Activated naive CD4-positive, alpha-beta T cell (primary cell): ENCODE measurements at places on chromosomes 3 and 15.

GRCh38 chr3:126469479-126469878 is 6.2 kb downstream of the ZXDC start:
- DNase-seq = no peak

DNA sequence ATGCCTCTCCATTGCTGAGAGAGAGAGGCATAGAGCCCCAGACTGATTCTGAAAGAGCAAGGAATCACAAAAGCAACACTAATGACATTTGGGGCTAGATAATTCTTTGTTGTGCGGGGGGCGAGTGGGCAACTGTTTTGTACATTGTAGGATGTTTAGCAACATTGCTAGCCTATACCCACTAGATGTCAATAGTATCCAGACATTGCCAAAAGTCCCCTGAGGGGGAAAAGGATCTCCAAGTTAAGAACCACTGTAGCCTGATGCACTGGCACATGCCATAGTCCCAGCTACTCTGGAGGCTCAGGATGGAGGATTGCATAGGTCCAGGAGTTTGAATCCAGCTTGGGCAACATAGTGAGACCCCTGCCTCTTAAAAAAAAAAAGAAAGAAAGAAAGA is 22.8 kb upstream of the GOLM2 start:
- no peak for DNase-seq

DNA sequence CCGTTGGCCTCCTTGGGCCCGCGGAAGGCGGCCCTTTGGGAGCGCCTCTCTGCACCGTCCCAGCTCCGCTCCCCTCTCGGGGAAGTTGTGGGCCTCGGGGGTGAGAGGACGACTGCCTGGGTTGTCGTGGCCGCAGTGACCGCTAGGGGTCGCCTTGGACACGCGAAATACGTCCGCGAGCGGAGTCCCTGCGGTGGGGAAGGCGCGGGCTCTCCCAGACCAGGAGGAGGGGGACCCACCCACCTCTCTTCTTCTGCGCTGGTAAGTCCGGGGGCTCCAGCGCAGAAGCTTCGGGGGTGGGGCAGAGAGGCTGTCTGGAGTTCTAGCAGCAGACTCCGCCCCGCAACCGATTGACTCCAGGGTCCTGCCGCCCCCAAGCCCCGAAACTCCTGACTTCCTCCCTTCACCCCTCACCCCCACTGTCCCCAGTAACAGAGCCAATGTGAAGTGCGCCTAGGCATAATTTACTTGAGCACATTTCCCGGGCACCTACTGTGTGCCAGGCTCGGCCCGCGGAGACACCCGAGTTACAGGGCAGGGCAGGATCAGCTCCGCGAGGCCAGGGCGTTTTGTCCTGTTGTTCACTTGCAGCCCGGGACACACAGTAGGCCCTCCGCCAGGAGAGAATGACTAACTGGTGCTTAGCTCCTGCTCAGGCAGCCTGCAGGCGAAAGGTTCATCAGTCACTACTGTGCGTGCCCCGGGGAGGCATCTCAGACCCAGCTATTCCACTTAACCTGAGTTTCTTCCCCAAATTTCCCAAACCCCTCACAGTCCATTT is 32.8 kb downstream of the DNASE1L3 start:
- DNase-seq = peak; percentile 83

- DNase-seq = no peak
Measured at GRCh38 chr15:31221936-31222515, 104.6 kb upstream of the KLF13 start.

DNA sequence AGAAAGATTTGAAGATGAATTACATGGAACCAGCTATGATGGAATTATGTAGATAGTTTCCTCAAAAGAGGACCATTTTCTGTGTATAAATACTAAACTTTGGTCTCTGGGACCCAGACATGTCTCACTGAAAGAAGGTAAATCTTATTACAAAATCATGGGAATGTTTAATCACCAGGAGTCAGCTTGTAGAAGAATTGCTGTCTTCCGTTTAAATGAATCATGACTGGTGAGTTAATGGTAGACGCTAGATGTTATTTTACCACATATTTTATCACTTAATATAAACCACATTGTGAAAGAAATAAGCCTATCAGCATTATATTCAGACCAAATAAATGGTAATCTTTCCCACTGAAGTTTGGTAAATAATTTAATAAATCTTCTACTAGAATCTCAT is 322.3 kb upstream of the SUCLG2 start:
- DNase-seq = no peak

- no peak for DNase-seq
Measured at GRCh38 chr3:142120707-142121106, 28.6 kb downstream of the TFDP2 start.

DNA sequence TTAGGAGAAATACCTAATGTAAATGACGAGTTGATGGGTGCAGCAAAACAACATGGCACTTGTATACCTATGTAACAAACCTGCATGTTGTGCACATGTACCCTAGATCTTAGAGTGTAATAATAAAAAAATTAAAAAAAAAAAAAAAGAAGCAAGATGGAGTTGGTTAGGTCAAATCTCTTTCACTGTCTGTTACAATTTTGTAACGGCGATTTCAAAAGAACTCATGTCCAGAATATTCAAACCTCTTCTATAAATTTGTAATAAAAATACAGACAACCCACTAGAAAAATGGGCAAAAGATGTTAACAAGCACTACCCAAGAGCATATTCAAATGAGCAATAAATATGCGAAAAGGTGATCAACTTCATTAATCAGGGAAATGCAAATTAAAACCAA is 5.1 kb upstream of the MTMR14 start:
- no peak for DNase-seq

GRCh38 chr15:62549345-62549970 is 384.4 kb upstream of the C2CD4B start:
- no peak for DNase-seq

DNA sequence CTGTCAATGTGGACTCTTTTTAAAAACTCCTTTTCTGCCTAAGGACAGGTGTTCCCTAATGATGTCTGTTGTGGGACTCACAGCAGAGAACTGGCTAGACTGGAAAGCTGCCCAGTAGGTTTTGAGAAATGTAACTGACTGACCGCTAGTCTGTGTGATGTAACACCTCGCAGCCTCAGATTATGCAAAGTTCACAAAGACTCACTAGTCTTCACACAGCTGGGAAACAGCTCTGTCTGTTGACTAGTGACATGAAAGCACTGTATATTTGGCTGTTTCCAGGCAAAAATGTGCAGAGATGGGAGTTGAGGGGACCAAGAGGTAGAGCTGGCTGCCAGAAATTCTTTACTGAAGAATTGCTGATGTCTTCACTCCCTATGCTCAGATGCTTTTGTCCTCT is 10.3 kb downstream of the PDZRN3 start:
- no peak for DNase-seq

DNA sequence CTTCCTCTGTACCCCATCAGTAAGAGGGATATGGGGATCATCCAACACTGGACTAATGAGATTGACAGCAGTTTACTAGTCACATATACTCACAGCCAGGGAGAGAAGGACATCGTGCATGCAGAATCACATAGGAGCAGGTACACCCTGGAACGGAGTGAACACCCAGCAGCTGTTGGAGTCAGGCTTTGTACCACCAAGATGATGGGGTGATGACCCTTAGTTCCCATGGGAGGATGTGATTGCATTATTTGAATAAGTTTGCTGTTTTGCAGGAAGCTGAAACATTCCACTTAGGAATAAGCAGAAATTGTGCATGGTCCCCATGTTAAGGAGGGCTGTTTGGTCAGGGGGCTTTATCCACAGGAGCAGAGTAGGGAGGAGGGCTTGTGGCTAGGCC is 482.7 kb upstream of the PDZRN3 start:
- no peak for DNase-seq

DNA sequence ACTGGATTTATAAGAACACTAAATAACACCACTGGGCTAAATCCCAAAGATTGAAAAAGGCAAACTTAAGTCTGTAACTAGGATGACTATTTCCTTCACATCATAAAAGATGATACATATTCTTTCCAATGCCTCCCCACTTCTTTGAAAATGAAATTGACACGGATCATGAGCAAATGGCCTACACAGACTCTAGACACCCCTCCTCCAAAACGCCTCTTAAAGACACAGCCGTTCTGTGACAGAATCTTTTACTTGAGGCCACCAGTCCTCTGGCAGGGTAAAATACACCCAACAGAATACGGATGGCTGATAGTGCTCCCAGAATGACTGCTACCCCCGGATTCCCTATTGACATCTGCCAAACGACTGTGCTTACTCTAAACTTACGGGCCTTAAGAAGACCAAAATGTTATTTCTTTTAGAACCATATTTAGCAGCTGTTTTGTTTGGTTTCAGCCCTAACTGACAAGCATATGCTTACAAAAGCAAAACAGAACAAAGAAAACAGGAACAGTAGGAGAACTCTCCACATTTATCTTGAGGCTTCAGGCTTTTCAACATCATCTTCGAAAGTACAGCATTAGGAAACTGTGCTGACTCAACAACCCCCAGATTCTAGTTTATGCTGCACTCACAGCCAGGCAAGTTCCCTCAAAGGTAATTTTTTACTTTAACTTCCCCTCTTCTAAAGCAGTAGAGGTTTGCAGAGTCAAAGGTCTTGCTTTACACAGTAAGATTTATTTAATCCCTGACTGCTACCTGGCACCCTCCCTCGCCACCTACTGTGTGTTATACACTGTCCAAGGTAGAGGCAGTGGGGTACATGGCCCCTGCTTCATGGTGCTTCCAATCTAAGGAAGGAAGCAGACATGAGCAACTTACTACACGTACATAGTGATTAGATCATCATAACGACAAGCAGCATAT is 84.3 kb downstream of the TNIK start:
- DNase-seq = no peak

- DNase-seq = no peak
Measured at GRCh38 chr3:25397150-25397549, 30.9 kb upstream of the RARB start.

DNA sequence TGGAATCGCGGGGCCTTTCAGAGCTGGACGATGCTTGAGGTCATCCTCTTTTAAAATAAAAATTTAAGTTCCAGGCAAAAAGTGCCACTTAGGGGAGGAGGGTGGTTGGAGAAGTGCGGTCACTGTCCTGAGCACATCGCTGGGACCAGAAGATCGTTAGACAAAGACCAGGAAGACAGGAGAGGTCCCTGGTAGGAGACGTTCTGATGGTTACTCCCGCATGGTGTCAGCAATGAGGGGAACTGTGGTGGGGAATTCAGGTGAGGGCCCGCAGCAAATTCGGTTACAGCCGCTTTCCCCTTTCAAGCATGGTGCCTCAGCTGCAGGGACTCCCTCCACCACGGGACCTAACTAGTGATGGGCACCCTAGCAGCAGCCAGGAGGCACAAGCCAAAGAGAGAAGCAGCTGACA is 1.0 kb upstream of the ISY1 start:
- DNase-seq = no peak

DNA sequence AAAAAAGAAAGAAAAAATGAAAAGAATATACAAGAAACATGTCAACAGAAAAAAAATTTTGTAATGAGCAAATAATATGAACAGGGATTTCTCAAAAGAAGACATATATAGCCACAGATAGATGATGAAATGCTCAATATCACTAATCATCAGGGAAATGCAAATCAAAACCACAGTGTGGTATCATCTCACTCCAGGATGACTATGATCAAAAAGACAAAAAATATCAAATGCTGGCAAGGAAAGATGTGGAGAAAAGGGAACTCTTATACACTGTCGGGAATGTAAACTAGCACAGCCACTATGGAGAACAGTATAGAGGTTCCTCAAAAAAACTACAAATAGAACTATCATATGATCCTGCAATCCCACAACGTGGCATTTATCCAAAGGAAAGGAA is 94.1 kb downstream of the C3orf70 start:
- DNase-seq = no peak

DNA sequence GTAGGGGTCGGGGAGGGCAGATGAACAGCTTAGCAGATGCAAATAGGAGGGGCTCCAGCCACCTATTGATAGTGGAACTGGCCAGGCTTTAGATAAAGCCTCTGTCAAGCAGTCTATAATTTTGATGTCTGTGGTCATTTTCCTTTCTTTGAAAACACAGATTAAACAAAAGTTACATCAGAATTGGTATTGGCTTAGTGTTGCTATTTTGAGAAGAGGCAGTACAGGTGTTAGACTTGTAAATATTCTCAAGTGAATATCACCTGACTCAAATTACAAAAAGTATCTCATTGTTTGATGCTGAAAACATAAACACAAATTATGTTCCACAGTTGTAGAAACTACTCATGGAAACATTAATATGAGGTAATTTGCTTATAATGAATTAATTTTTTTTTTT is 18.1 kb downstream of the GHRL start:
- no peak for DNase-seq
